ENCODE measurements at places on chromosomes 7 and 10.
A peak's percentile ranks its signal among the peaks of the same experiment; 100 is the strongest.

- H3K27ac ChIP-seq, result no peak overlapping the region
- no peak for DNase-seq
- H3K36me3 ChIP-seq, result no peaks in the 10 kb centered on the region
- H3K4me3 ChIP-seq, result no peak overlapping the region
Measured at GRCh38 chr10:61225939-61226338, 227.2 kb downstream of the TMEM26 start.

- DNase-seq, result no peak
- no peak overlapping the region for H3K27ac ChIP-seq
- H3K4me1 ChIP-seq, result no peaks in the 10 kb centered on the region
- H3K36me3 ChIP-seq, result no peaks in the 10 kb centered on the region
- no peaks in the 10 kb centered on the region for H3K27me3 ChIP-seq
- H3K4me3 ChIP-seq, result no peak overlapping the region
Measured at GRCh38 chr7:124647630-124648306, 117.8 kb downstream of the GPR37 start.

DNA sequence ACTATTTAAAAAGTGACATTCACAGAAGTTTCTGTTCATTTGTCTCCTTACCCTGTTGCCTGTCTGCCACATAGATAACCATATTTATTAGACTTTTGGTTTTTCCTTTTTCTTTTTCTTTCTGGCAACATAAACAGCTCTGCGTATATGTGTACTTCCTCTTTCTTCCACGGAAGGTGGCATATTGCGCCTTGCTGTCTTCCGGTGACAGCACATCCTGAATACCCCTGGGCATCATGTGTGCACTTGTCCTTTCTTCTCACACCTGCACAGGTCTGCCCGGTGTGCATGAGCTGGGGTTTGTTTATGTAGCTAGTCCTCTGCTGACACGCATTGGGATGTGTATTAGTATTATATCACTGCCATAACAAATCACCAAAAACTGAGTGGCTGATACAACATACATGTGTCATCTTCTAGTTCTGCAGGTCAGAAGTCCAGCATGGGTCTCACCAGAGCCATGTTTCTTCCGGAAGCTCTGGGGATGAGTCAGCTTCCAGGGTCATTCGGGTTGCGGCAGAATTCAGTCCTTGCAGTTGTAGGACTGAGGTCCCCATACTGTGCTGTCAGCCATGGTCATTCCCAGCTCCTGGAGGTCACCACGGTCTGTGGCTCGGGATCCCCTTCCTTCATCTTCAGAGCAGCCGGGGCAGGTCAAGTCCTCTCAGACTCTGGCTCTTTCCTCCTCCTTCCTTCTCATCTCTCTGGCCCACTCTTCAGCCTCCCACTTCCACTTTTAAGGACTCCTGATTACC is 596.0 kb upstream of the FOXK1 start:
- H3K4me1 ChIP-seq, result no peaks in the 10 kb centered on the region
- H3K36me3 ChIP-seq, result no peaks in the 10 kb centered on the region
- H3K27me3 ChIP-seq, result no peaks in the 10 kb centered on the region
- no peak overlapping the region for H3K27ac ChIP-seq
- no peak overlapping the region for H3K4me3 ChIP-seq

- no peak for DNase-seq
- H3K4me3 ChIP-seq, result peak overlapping the region; percentile 95
- H3K36me3 ChIP-seq, result no peaks in the 10 kb centered on the region
Measured at GRCh38 chr7:158830211-158830723, 958 bp upstream of the ESYT2 start.

- no peaks in the 10 kb centered on the region for H3K36me3 ChIP-seq
- peaks cover 9% of the 10 kb centered on the region for H3K27me3 ChIP-seq
- H3K4me3 ChIP-seq, result peak overlapping the region; percentile 19
- H3K4me1 ChIP-seq, result peaks cover 5% of the 10 kb centered on the region
- no peak overlapping the region for H3K27ac ChIP-seq
Measured at GRCh38 chr10:101222683-101223273, 6.5 kb downstream of the LBX1 start.

GRCh38 chr7:27389496-27389895 is 146.9 kb downstream of the EVX1 start:
- no peak overlapping the region for H3K4me3 ChIP-seq
- DNase-seq, result peak; percentile 24
- no peaks in the 10 kb centered on the region for H3K4me1 ChIP-seq
- H3K27me3 ChIP-seq, result no peaks in the 10 kb centered on the region
- no peak overlapping the region for H3K27ac ChIP-seq

DNA sequence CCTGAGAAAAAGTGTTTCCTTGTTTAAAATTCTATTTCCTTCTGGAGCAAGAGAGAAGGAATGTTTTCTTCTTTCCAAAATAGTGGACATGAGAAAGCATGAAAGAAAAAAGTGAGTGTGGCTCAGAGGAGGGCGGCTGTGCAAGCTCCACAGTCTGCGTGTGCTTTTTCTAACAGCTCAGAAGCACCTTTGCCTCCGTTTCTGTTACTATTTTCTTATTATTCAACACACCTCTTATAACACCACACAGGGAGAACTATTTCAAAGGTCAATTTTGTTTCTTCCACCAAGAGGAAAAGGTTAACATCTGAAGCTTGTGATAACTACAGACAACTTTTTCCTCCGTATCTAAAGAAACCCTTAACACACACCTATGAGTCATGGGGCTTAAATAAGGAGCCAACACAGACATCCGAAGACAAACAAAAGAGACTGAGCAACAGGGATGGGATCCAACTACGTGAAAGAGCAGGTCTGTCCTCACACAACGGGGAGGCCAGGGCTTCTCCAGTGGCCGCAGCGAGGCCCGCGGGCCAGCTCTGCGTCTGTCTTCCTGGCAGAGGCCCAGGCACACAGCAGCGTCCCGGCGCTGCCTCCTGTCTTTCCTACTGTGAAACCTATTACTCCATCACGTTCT is 36.2 kb upstream of the NCAPG2 start:
- H3K4me1 ChIP-seq, result peaks cover 2% of the 10 kb centered on the region
- H3K36me3 ChIP-seq, result no peaks in the 10 kb centered on the region
- H3K4me3 ChIP-seq, result no peak overlapping the region
- H3K27ac ChIP-seq, result peak overlapping the region; percentile 24
- DNase-seq, result peak; percentile 77

- no peak for DNase-seq
- no peak overlapping the region for H3K27ac ChIP-seq
Measured at GRCh38 chr10:132742837-132743194, 43.1 kb downstream of the NKX6-2 start.

DNA sequence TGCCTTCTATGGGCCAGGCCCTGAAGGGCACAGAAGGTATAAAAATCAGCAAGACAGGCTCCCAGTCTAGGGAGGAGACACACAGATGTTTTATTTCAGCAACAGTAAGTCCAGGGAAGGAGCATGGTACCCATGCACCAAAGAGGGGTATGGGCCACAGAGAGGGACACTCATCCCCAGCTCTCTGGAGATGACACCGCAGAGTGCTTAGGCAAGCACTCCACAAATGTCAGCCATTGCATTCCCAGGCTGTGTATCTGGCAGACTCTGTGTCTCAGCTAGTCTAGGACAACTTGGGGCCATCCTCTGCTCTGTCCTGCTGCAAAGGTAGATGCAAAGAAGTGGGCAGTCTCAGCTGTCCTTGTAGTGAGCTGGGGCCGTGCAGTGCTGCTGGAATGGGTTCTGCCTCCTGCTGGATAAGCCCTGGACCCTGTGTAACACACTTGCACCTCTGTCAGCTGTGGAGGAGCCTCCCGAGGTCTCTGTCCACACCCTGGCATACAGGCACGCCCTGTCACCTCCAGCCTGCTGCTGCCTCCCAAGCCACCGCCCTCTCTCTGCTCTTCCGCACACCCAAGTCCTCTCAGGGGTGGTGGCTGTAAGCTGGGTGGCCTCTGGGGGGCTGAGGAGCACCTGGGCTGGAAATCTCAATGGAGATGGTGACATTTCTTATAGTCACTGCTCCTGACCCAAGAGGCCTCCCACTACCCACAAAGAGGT is 57.6 kb downstream of the VOPP1 start:
- no peaks in the 10 kb centered on the region for H3K4me1 ChIP-seq
- H3K27ac ChIP-seq, result no peak overlapping the region
- H3K27me3 ChIP-seq, result no peaks in the 10 kb centered on the region
- DNase-seq, result no peak
- H3K4me3 ChIP-seq, result no peak overlapping the region

DNA sequence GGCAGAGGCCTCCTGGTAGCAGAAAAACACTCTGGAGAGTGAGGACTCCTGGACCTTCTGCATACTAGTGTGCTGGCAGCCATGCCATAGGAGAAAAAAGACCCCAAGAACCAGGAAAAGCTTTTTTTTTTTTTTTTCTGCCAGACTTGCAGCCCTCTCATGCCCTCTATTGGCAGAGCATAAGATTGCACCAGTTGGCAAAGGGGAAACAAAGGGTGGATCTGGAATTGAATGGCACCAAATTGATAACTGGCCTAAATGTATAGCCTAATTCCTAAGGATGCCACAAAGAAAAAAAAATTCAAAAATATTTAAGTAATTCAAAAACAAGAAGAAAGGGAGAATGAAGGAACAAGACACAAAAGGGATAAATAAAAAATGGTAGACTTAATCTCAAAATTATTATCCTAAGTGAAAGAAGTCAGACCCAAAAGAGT is 112.5 kb upstream of the GHITM start:
- no peak overlapping the region for H3K27ac ChIP-seq
- H3K4me3 ChIP-seq, result no peak overlapping the region
- no peaks in the 10 kb centered on the region for H3K27me3 ChIP-seq
- H3K36me3 ChIP-seq, result no peaks in the 10 kb centered on the region

DNA sequence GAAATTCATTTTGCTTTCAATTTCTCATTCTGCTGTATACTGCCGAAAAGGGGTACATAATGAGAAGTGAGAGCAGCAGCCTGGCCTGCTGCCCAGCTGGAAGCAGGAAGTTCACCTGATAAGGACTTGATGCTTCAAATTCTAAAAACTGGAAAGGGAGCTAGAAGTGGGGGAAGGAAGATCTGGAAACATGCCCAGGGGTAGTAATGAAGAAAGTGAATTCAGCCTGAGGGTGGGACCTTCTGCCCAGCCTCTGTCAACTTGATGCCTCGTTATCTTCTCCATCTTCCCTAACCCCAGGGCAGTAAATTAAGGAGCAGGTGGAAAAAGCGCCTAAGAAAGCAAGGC is 69.4 kb downstream of the ARMH3 start:
- peak; percentile 42 for DNase-seq
- no peak overlapping the region for H3K4me3 ChIP-seq
- no peaks in the 10 kb centered on the region for H3K27me3 ChIP-seq
- peaks cover 4% of the 10 kb centered on the region for H3K4me1 ChIP-seq
- H3K36me3 ChIP-seq, result no peaks in the 10 kb centered on the region

- DNase-seq, result no peak
- no peak overlapping the region for H3K27ac ChIP-seq
- H3K36me3 ChIP-seq, result no peaks in the 10 kb centered on the region
- no peak overlapping the region for H3K4me3 ChIP-seq
- H3K27me3 ChIP-seq, result no peaks in the 10 kb centered on the region
- H3K4me1 ChIP-seq, result no peaks in the 10 kb centered on the region
Measured at GRCh38 chr7:110050785-110051184, 1040.1 kb upstream of the LRRN3 start.

DNA sequence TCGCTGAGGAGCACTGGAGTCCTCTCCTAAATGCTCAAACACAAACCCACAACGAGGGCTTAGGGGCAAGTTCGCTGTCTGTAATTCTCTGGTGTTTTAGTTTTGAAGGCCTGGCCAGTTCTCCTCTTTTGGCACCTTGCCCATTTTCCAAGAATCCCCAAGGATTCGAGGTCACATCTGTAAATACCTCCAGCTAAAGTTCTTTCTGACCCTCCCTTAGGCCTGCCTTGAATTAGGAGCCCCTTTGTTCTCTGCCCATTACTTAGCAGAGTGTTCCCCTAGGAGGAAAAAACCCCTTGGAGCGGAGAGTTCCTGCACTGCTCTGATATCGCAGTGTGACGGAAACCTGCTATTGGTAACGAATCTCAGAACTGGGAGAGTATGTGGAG is 743 bp upstream of the PYROXD2 start:
- DNase-seq, result no peak
- H3K4me1 ChIP-seq, result peaks cover 18% of the 10 kb centered on the region
- H3K4me3 ChIP-seq, result no peak overlapping the region
- no peaks in the 10 kb centered on the region for H3K36me3 ChIP-seq

DNA sequence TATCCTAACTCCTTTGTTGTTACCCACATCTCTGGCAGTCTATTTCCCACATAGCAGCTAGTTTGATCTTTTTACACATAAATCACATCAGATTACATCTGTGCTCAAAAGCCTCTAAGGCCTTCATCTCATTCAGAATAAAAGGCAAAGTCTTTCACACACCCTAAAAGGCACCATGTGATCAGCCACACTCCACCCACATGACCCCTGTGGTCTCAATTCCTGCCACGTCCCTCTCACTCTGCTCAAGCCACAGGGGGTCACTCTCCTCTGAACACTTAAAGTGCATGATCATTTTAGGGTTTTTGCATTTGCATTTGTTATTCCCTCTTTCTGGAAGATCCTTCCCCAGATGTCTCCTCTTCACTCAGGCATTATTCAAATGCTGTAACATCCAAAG is 30.8 kb downstream of the ELAPOR2 start:
- H3K27me3 ChIP-seq, result no peaks in the 10 kb centered on the region
- no peaks in the 10 kb centered on the region for H3K4me1 ChIP-seq
- H3K4me3 ChIP-seq, result no peak overlapping the region
- DNase-seq, result no peak
- no peak overlapping the region for H3K27ac ChIP-seq

DNA sequence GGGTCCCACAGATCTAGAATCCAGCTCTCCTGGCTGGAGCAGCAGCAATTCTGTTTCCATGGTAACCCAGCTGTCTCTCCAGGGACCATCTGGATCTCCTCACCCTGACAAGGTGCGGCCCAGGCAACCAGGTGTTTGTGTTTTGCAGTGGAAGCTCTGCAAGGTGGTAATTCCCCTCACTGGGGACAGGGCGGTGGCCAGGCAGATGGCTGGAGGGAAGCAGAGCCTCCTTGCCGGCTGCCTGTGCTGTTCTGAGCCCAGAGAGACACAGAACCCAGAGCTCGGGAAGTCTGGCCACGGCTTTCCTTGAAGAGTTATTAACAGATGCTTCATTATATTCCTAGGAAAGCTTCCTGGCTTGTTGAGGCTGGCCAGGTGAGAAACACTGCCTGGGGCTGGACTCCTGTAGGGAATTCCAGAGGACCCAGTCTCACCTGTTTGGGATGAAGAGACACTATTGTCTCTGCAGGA is 118.2 kb upstream of the PPIF start:
- no peaks in the 10 kb centered on the region for H3K36me3 ChIP-seq
- DNase-seq, result no peak
- peaks cover 5% of the 10 kb centered on the region for H3K4me1 ChIP-seq
- no peaks in the 10 kb centered on the region for H3K27me3 ChIP-seq

DNA sequence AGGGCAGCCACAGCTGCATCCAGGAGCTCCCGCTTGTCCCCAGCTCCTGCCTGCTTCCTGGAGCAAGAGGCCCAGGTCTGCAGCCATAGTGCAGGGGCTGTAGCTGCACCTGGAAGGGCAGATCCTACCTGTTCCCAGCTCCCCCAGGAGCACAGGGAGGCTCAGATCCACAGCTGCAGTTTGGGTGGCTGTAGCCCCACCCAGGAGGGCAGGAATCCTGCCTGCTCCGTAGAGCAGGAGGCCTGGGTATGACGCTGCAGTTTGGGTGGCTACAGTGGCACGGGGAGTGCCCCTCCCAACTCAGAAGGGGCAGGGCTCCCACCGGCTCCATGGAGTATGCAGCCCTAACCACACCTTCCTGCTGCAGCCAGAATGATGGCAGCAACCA is 26.7 kb upstream of the CDCA7L start:
- H3K4me1 ChIP-seq, result no peaks in the 10 kb centered on the region
- no peak overlapping the region for H3K27ac ChIP-seq
- H3K27me3 ChIP-seq, result no peaks in the 10 kb centered on the region

GRCh38 chr10:51669041-51669440 is 30.4 kb downstream of the CSTF2T start:
- H3K36me3 ChIP-seq, result no peaks in the 10 kb centered on the region
- H3K4me3 ChIP-seq, result no peak overlapping the region
- no peaks in the 10 kb centered on the region for H3K27me3 ChIP-seq

- no peak overlapping the region for H3K27ac ChIP-seq
- DNase-seq, result no peak
- H3K4me1 ChIP-seq, result peaks cover 20% of the 10 kb centered on the region
- H3K27me3 ChIP-seq, result no peaks in the 10 kb centered on the region
Measured at GRCh38 chr10:33808475-33808874, 474.0 kb upstream of the NRP1 start.
